ENCODE measurements at places on chromosomes 2 and 18.

- DNase-seq: no peak
Observed at GRCh38 chr2:70461414-70461813, 92.2 kb downstream of the TGFA start.

GRCh38 chr2:219547621-219548020, 3.8 kb downstream of the TMEM198 start:
- no peak for DNase-seq

GRCh38 chr18:59623456-59624368, 73.5 kb downstream of the CCBE1 start:
- DNase-seq: no peak

GRCh38 chr2:162153608-162154224, 1.7 kb upstream of the GCG start:
- no peak for DNase-seq

GRCh38 chr2:144288438-144288837, 231.5 kb downstream of the ZEB2 start:
- no peak for DNase-seq

GRCh38 chr2:54595999-54596902, 127.2 kb upstream of the EML6 start:
- DNase-seq: no peak

DNA sequence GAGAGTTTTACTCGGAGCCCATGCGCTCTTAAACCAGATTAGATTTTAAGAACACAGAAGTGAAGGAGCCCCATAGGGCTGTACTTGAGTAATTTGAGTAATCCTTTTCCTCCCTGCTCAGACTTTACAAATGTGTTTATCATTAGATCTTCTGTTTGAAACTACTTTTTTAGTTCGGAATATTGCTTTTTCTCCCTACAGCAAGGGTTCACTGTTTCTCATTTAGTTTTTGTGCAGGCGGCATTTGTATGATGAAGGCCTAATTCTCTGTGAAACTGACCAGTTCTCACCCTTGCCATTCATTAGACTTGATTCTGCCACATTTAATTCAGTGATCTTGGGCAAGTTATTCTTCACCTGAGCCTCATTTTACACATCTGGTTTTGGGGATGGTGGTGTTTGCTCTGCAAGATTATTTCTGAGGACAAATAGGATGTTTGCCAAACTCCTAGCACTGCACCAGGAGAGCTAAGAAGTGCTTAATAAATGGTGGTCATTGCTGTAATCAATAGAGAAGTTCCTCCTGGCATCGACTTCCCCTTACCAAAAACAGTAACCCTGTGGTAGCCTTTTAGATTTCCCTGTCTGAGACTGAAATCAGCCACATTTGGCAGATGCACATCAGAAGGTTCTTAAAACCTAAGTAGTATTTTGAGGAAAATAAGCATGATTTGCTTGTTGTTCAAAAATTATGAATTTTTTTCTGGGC, 2.2 kb downstream of the B3GNT2 start:
- DNase-seq: no peak

DNA sequence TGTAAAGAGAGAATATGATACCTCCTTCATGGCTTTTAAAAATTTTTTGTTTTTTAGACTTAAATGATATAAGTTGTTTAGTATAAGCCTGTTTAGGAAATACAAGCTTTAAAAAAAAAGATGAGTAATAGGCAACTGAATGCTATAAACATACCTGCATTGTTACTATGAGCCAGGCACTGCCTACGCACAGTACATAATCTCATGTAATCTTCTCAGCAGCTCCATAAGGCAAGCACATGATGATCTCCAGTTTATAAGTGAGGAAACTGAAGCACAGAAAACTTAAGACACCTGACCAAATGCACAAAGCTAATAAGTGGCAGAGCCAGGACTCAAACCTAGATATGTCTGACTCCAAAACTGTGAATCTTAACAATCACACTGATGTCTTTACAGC, 156.3 kb upstream of the SLC1A4 start:
- DNase-seq: no peak

GRCh38 chr2:72136331-72136730, 11.3 kb downstream of the CYP26B1 start:
- no peak for DNase-seq

DNA sequence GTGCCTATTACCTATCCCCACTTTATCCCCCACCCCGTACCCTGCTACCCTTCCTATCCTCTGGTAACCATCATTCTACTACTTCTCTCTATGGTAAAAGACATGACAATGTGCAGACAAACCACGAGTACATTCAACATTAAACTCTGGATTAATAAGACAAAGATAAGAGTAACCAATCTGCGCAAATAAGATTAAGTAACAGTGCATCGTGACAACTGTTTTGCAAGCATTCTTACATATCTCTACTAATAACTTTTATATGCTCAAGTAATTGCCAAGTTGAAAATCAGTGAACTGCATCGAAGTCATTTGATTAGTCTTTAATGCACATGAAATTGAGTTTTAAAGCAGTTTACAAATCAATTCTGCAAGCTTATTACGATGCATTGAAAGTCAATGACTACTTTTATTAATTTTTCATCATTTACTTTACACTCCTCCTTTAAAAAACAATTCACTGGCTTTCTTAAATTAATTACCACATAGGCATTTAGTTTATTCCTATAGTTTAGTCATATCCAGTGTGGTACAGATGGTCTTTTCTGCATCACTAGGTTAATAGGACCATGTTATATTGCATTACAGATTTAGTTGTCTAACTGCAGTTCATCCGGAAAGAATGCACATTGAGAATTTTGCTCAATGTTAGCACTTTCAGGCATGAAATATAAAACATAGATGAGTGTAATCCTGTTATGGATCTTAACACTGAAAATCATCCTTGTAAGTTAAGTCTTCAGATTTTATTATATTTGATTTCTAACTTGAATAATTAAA, 178.1 kb downstream of the GCA start:
- peak; percentile 5 for DNase-seq

DNA sequence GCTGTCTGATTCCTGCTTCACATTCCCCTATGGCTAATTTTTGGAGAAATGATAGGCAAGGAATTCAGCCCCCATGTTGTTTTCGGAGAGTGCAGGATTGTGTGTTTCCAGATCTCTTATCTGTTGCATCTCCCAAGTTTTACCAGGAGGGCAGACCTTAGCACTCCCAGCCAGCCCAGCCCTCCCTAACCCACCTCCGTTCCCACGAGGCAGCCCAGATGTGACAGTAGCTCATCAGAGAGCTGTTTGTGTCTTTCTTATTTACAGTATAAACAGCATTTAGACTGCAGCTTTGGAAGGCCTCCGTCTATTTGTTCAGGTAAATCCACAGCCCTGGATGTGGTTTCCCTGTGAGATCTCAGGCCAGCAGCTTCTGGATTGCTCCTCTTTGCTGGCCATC, 91.6 kb downstream of the THNSL2 start:
- DNase-seq: no peak

All from cerebellar nuclear complex (tissue), 1 donor.